ENCODE measurements at places on chromosomes 5 and 9.

DNA sequence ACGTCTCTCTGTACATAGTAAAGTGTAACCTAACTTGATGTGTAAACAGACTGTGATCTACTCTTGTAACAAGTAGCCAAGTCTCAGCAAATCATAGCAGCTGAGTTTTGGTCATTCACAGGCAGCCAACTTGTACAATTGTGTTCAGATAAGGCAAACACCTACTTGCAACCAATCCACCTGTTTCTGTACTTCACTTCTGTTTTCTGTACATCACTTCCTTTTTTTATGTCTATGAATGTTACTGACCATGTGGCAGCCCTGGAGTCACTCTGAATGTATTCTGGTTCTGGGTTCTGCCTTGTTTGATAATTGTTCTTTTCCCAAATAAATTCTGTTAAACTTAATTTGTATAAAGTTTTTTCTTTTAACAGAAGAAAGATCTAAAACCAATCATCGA is 26.0 kb downstream of the RLN2 start:
- DNase-seq: no peak

DNA sequence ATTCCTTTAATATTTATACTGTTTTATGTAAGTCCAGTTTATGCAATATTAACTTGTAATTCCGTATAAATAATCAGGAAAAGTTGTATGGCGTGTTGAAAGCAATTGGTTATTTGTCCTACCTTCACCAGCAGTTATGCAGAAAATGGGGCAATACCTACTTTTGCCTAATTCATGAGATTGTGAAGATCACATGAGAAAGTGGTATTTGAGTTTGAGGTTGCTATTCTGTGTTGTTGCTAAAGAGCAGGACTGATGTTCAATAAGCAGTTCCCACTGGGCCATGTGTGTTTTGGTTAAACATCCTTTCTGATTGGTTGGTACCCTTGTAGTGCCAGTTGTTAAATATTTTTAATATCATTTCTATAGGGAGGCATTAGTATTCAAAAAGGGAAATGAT is 3.2 kb downstream of the TGFBR1 start:
- no peak for DNase-seq

DNA sequence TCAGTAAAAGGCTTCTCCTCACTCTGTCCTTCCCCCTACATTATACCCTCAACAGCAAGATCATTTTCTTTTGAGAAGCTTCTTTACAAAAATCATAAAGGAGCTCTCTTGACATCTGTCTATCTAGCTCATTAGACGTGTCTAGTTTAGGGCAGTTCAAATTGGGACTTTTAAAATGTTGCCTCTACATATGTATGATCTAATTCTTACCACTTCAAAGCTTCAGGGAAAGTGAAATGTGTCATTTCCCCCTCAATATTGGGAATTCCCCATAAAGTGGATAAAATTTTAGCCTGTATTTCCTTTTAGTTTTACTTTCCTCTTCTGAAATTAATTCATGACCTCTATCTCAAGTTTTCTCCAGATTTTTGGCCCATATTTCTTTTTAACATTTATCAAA is 323.7 kb downstream of the ARRDC3 start:
- DNase-seq: no peak

DNA sequence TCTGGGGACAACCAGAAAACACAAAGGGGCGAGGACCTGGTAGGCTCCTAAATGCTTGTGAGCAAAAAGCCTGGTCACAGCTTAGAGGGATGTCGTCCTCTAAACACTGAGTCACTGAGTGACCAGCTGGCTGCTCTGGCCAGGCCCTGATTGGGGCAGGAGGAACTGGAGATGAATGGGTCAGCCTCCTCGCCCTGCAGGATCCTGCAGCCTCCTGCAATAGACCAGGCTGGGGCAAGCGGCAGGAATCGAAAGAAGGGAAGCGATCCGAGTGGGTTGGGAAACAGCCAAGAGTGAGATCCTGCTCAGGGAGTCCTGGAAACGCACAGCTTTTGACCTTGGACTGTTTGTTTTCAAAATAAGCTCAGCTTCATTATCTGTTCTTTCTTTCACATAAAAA is 34.1 kb upstream of the MSX2 start:
- no peak for DNase-seq

DNA sequence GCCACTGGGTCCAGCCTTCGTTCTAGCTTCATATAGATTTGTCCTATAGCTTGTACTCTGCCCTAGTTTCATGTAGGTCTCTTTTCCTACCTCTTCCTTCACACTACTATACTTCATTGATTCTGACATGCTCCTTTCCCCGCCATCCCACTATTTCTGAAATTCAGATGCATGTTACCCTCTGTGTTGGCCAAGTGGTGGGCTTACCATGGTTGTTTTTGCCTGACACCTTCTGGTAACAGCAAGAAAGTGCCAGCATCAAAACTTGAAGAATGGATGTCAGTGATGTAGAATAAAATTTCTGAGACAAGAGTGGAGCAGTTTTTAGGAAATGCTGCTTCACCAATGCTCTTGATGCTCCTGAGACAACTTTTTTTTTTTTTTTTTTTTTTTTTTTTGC is 19.5 kb upstream of the SERINC5 start:
- DNase-seq: peak; percentile 30

GRCh38 chr5:93079046-93079445 is 502.0 kb downstream of the NR2F1-AS1 start:
- no peak for DNase-seq

GRCh38 chr9:38032266-38033110 is 36.5 kb downstream of the SHB start:
- DNase-seq: no peak

GRCh38 chr5:1122511-1123294 is 10.8 kb upstream of the SLC12A7 start:
- DNase-seq: no peak

- no peak for DNase-seq
Observed at GRCh38 chr9:86471171-86471815, 117.1 kb upstream of the TUT7 start.

DNA sequence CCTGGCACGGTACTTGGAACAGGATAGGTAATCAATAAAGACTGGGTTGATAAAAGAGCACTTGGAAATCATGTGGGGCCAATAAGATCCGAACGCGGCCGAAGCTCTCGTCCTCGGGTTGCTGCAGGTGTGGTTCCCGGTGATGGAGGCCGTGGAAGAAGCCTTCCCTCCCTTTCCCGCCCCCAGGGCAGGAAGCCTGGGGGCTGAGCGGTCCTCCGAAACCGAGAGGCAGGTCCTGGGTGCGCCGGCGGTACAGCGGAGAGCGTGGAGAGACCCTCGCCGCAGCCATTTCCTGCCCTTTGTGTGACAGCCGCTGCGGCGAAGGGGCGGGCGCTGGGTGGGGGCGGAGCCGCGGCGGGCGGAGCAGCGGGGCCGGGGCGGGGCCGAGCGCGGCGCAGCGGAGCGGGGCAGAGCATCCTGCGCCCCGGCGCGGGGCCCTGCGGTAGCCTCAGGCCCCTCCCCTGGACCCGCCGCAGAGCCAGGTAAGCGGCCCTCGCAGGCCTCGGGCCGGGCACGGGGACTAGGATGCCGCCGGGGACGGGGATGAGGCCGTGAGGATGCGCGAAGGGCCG is at the start of gene CYFIP2:
CYFIP2 (plus strand) TSS at position 410 of the 572 bp plus-strand sequence. CDS start 19,239 bp downstream, outside the sequence.
- DNase-seq: peak; percentile 56

All from MCF 10A (cell line).